ENCODE measurements at places on chromosomes 7 and 10.
A peak's percentile ranks its signal among the peaks of the same experiment; 100 is the strongest.

DNA sequence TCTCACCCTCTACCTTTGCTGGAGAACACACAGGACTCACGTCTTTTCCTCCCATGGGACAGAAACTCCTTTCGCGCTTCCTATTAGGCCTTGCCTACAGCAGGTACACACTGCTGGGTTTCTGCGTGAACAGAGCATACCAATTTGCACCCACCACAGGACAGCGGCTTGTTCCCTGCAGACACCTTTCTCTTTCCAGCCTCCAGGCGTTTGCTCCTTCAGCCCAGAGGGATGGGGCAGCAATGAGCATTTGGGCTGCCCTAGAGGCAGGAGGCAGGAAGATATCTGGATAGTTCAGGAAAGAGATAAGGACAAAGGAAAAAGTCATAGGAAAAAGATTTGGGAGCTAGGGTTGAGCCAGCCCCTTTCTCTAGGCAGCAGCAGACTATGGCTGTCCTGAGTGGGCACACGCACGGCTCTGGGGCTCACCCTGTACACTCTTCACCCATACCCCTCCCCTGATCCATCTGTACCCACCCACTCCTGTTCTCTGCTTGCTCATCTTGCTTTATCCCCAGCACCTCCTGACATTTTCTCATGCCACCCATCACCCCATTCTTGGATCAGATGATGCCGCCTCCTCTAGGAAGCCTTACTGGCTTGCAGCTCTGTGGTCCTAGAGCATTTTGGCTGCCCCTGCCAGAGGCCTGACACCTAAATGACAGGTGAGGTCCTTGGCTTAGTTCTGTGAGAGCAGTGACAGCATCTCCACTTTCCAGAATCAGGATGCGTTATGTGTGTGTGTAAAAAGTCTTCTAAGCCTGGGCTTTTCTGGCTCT, 40.7 kb upstream of the SPDYE3 start:
- DNase-seq, result no peak

DNA sequence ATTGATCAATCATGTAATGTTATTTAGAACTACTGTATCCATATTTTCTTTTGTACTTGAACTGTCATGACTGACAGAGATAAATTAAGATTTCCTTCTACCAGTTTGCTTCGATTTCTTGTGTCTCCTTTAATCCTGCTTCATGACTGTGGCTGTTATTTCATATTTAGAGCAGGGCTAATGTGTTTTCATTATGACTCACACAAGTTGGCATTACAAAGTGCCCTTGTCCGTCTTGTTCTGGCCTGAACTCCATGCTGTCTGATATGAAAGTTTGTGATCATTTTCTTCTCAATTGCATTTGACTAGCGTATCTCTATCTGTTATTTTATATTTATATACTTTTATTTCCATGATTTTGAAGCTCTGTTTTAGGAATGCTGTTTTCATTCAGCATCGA, 344.1 kb upstream of the PRKCQ start:
- DNase-seq, result no peak

DNA sequence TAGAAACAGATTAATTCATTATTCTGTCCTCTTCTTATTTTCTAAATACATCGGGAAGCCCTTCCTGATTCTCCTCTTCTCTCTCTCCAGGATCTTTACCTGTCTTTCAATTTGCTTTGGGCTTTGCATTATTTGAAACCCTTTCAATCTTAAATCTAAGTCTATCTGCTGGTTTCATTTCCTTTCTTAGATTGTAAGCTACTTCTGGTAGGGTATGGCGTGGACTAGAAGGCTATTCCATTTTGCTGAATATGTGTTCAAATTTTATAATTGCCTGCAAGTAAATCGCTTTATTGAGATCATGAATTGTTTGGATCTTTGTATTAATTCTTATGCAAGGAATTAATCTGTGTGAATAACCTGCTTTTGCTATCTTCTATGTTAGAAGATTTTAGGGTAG, 11.1 kb downstream of the STAM start:
- DNase-seq, result no peak

GRCh38 chr7:150866932-150867564, 14.7 kb downstream of the AOC1 start:
- no peak for DNase-seq

DNA sequence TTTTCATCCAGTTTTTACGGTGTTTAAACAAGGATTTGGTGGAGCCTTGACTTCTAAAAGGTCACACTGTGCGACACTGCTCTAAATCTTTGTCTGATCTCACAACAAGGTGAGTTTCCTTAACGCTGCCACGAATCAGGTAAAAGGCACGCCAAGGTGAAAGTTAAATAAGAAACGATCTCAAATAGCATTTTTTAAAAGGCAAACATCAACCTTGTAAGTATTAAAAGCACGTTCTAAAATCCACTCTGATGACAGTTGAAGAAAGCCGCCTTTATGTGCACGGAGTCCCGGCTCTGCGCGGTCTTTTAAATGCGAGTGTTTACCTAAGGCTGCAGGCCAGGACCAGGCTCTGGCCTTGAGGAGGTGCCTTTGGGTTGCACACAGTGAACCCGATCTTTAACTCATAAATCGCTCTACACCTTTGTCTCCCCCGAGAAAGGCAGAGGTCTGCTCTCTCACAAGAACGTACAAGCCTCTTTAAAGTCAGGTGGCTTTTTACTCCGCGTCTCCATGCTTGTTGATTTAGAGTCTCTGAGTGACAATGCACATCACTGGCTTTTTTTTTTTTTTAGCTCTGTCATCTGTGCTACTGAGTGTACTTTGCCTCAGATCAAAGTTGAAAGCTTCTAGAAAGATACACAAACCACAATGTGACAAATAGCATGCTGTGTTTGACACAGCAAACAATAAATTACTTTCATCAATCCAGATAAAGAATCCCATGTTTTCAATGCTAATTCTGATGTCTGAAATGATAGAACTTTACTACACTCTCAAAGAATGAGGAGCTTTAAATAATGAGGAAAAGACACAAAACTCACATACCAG, 25.9 kb upstream of the RNF32 start:
- DNase-seq, result no peak

DNA sequence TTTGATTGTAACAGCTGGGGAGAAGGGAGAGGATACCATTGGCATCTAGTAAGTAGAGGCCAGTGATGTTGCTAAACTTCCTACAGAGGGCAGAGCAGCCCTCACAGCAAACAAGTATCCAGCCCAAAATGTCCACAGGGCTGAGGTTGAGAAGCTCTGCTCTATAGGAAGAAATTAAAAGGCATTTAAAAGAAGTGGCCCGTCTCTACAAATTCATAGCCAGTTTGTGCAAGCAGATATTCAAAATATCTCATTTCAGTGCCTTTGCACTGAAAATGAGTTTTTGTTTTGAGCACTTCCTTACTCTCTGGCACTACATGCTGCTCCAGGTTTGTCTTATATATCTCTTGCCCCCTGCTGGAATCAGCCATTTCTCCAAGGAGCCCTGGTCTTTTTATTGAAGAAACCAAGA, 330.0 kb downstream of the BBS9 start:
- DNase-seq, result peak; percentile 38

DNA sequence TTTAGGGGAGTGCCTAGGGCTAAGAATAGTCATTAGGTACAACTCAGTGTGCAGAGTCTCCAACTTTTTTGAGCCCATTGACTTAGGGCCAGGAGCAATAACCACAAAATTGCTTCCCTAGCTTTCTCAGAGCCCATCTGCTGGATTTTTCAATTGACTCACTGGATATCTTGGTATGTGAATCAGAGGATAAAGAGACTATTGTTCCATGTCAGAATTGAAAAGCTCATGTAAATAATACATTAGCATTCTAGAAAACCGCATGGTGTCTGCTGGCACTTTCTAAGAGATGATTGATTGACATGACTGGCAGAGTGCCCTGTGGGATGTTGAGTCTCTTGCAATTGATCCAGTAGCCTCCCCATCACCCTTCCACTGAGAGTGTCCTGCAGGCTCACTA, 246.2 kb downstream of the CCDC7 start:
- DNase-seq, result no peak

DNA sequence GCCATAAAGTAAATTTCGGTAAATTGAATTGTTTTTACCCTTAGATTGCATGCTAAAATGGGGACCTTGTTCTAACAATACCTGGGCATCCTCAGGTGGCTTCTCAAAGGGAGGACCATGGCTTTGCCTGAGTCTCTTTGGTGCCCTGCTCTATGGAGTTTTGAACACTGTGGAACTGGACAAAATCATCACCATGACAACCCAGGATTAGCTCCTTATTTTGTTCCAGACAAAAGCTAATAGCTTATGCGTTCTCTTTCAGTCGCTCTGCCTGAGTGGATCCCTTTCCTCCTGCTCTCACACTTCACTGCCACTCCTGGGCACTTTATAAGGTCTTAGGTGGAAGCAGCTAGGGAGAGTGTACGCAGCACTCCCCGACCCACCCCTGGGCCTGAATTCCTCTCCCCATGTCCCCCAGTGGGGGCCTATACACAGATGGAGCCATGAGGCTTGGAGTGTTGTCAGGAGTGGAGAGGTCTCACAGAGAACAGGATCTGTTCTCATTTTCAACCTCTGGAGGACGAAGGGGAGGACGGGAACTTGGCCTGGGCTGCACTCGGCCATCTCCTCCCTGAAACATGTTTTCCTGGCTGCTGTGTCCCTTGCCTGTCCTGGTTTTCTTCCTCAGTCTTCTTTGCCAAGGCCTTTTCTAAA, 19.0 kb downstream of the ADCYAP1R1 start:
- no peak for DNase-seq

- DNase-seq, result no peak
Measured at GRCh38 chr10:6327961-6328698, 125.4 kb downstream of the PFKFB3 start.

DNA sequence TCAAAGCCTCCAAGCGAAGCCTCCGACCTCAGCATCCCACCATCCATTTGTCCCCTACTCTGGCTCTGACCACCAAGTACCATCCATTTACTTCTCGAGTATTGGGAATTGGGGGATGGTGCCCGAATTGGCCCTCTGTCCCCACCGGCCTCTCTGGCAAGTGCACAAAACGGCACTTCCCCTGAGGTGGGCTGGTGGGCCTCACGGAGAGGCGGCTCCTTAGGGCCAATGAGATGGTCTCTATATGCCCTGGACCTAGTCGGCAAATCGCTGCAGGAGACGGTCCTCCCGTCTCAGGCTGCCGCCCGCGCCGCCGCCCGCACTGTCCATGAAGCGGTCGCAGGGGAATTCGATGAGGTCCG, 2.8 kb downstream of the TRIL start:
- DNase-seq, result no peak

- no peak for DNase-seq
Measured at GRCh38 chr10:421170-421569, 268.3 kb downstream of the DIP2C start.

DNA sequence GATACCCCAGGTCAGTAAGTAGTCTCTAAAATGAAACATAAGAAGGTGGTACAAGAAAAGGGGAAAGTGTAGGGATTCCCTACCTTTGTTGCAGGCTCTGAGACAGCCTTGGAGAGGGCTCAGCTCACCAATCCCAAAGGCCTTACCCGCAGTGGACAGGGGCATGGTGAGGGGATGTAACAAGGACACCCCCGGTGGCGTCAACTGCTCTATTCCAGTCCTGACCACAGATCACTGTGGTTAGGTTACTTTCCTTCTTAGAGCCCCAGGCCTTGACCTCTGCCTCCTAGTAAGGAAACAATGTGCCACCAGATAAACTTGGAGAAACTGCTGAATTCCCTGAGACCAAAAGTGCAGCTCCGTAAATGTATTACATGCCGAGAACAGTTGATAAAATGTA, 17.5 kb downstream of the PLXNA4 start:
- no peak for DNase-seq

GRCh38 chr10:102384606-102385429, 10.7 kb upstream of the NFKB2 start:
- DNase-seq, result no peak

- no peak for DNase-seq
Measured at GRCh38 chr7:44801890-44802289, 5.4 kb downstream of the PPIA start.

GRCh38 chr10:13335881-13336280, 12.2 kb downstream of the SEPHS1 start:
- DNase-seq, result no peak

GRCh38 chr10:16184906-16185305, 251.9 kb upstream of the PTER start:
- no peak for DNase-seq

GRCh38 chr10:110480387-110480786, 17.3 kb upstream of the DUSP5 start:
- DNase-seq, result no peak

DNA sequence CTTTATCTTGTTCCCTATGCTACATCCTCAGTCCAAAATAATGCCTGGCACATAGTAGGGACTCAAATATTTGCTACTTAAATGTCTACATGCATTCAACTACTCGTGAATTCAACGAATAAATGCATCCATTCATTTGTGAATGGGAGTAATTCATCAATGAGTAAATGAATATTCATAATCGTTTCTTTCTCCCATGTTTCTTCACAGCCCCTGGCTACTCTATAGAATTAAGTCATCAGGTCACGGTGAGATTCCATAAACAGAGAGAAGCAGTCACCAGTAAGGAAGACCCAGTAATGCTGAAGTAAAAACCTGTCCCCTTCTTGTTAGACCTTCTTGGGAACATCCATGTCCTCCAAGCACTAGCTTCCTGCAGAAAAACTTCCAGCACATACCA, 48.4 kb downstream of the ATE1 start:
- no peak for DNase-seq

GRCh38 chr10:106919871-106920282, 244.6 kb downstream of the SORCS1 start:
- no peak for DNase-seq

DNA sequence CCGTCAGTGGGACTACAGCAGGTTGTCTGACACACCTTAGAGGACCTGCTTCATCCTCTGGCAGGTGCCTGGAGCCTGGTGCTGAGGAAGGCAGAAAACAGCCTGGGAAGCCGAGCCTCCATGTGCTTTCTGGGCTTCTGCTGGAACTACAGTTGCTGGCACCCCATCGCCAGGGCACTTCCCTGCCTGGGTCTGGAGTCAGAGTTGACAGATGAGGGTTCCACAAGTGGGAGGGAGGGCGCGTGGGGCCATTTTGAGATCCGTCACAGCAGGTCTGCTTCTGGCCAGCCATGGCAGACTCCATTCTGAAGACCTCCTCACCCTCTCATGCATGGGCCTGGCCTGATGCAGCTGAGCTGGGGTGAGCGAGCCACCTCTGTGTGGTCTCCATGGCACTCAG, 33.2 kb upstream of the TCERG1L start:
- no peak for DNase-seq

DNA sequence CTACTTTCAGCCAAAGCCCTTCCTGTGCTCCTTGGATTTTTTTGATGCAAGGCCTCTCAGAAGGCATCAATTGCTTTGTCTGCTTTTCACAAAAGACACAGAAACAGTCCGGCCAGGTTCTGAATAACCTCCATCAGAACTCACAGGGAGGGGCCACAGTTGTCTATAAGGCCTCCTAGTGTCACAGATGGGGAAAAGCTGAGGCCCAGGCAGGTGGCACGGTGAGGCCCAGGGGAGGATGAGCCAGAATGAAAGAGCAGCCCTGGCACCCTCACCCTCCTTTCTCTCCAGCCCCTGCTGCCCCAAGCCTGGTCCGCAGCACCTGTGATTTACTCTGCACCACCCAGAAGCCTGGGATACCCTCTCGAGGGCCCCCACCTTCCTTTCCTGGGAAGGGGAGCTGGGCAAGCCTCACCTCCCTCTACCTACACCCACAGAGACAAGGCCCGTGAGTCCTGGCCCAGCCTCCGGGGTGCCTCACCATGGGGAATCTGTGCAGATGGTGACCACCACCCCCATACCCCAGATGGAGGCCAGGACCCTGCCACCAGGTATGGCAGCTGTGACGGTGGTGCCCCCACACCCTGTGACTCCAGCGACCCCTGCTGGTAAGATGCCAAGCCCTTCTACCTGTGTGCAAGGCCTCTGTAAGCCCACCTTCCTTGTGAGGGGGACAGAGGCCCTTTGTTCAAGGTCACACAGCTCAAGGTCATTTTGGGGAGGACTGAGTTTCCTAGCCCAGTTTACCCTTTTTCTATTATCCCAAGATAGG, 26.2 kb upstream of the ZNF467 start:
- no peak for DNase-seq

GRCh38 chr7:35003679-35004303, 33.5 kb downstream of the DPY19L1 start:
- peak; percentile 87 for DNase-seq

All from NCI-H345 (cell line).